ENCODE measurements at places on chromosomes 7 and 10.

DNA sequence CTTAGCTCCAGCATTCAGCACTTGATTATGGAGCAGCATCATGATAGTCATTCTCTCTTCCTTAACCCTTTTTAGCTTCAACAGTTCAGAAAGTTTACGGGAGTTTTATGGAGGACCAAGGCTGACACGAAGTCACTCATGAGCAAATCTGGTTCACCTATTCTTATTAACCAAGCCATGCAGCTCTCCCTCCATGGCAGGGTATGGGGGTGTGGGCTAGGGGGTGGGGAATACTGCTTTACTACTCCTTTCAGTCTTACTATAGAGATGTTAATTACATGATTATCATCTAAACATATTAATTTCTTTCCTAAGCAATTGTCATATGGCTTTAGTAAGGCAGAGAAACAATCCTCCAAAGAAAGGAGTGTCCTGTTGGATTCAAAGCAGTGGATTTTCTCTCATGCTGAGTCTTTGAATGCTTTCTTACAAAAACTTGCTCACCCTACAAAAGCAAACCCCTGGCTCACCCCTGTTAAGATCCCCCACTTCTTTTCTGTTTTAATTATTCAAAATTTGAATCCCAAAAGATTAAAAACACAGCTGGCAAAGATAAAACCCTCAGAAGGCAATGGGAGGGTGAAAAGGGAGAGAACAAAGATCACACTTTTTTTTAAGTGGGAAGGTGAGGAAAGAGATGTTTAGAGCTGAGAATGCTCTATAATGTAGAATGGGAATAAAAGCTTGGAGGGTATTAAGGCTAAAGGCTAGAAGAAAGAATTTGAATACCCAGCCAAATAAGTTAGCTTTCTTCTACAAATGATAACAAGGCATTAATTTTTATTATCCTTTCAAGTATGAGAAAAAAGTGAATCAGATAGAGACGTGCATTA is 46.4 kb upstream of the SEMA3E start:
- DNase-seq, result no peak

DNA sequence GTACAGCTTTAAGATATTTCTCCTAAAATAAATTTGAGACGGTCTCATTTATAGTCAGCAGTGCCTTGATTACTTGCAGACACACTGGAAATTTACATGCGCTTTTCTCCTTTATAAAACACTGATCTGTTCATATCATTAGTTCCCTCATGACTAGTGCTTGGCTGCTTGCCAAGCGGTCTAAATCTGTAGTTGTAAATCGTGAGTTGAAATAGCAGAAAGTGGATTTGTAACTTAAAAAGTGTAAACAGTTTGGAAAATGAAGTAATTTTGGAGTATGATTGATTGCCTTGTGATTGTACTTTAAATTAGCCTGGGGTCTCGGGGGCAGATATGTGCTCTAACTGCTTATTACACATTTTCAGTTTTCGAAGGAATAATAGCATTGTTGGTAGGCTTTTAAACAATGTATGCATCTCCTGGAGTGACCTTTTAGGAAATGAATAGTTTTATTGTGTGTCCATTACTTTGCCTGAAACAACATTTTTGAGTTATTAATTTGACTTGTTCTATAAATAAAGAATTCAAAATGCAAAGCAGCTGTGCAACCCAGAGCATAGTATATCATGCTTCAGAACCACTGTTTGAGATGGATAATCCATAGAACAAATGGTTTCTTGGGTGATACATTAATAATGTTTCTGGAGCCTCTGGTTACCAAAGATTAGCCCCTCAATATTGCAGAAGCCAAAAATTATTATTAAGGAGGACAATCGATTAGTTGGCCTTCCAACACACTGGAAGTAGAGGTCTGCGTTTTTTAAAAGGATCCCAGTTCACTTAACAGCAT is 73.3 kb downstream of the ARID5B start:
- DNase-seq, result no peak

- no peak for DNase-seq
These were observed 496.7 kb downstream of the TYW1 start for GRCh38 chr7:67493366-67493765.

- DNase-seq, result no peak
These were observed 28.1 kb downstream of the BRI3 start for GRCh38 chr7:98309566-98309965.

DNA sequence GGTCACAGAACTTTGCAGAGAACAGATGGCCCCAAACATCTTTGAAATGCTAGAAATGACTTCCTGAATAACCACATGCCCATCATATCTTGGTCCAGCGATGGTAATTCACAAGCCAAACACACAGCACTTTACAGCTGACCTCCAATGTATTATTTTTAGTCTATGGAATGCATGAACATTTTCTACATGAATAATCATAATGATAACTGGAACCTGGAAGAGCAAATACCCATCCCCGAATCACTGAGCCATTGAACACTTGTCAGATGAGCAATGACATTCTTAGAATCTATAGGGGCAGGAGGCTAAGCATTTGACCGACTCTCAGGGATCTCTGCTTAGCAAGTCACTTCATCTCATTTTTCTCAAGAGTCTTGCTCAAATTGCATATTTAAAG is 167.3 kb downstream of the CREB5 start:
- no peak for DNase-seq
